ENCODE measurements at places on chromosomes 11 and 22.

- H3K27me3 ChIP-seq, result no peaks in the 10 kb centered on the region
- H3K4me1 ChIP-seq, result no peaks in the 10 kb centered on the region
- no peak for DNase-seq
- no peaks in the 10 kb centered on the region for H3K36me3 ChIP-seq
These were observed 8.4 kb upstream of the KCNQ1OT1 start for GRCh38 chr11:2708151-2708581.

DNA sequence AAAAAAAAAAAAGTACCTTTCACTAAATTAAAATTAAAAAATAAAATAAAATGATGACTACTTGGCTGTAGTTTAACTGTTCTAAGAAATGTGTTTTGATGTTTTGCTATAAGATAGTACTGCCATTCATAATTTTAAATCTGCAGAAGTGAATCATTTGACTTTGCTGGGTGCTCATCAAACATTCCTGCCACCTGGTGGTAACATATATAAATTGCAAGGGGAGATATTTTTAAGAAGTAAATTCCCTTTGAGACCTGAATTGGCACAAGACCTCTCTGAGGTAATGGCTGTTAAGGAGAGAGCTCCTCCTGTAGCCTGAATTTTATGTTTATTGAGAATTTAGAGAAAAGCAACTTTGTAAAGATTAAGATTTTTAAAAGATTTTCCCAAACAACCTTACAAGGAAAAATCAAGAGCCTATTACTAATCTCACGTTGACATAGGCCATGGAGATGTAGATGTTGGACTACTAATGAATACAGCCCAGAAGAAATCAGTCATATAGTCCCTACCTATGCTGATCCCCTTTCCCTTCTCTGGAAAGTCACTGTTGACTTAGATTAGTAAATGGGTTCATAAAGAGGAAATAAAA, 11.9 kb upstream of the NARS2 start:
- H3K4me1 ChIP-seq, result no peaks in the 10 kb centered on the region
- DNase-seq, result no peak
- H3K27ac ChIP-seq, result no peak overlapping the region
- H3K27me3 ChIP-seq, result no peaks in the 10 kb centered on the region
- no peak overlapping the region for H3K4me3 ChIP-seq

DNA sequence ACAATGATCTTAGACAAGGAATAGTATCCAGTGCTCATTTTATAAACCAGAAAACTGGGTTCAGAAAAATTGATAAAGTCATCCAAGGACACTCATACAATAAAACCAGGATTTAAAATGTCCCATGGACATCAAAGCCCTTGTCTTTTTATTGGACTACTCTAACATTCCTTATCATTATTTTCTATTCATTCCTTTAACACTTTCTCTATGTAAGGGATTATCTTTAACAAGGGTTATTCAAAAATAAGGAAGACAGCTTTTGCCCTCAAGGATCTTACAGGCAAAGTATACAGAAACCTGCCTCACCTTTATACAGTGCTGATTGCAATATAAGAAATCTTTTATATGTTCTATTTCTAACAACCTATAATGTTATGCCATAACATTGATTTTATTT, 790.8 kb downstream of the DLG2 start:
- no peak overlapping the region for H3K4me3 ChIP-seq
- H3K4me1 ChIP-seq, result no peaks in the 10 kb centered on the region
- no peak overlapping the region for H3K27ac ChIP-seq
- DNase-seq, result no peak

- no peaks in the 10 kb centered on the region for H3K36me3 ChIP-seq
- no peaks in the 10 kb centered on the region for H3K27me3 ChIP-seq
- no peak for DNase-seq
- H3K27ac ChIP-seq, result no peak overlapping the region
- no peak overlapping the region for H3K4me3 ChIP-seq
These were observed 47.3 kb downstream of the RDX start for GRCh38 chr11:110249066-110249465.

DNA sequence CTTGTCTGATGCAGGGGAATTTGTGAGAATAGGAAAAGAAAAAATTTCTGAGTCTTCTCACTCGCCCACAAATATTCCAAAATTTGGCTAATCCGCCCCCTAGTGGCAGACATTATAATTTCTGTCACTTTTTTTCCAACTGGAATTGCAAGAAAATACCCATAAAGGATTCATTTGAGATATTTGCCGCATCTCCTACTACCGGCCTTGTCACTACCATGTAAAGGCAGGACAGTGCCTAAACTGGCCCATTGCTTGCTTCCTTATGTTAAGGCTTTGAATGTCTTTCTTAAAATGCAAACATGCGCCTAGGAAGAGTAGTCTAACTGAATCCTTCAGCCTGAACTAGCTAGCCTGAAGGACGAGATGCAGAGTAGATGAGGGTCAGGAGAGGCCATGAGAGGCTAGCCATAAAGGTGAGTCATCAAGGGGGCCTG, 9.3 kb upstream of the CEP295 start:
- no peaks in the 10 kb centered on the region for H3K4me1 ChIP-seq
- H3K27ac ChIP-seq, result no peak overlapping the region
- DNase-seq, result no peak
- no peaks in the 10 kb centered on the region for H3K27me3 ChIP-seq

- H3K4me1 ChIP-seq, result no peaks in the 10 kb centered on the region
- H3K4me3 ChIP-seq, result no peak overlapping the region
- no peak for DNase-seq
- no peaks in the 10 kb centered on the region for H3K36me3 ChIP-seq
- H3K27ac ChIP-seq, result no peak overlapping the region
These were observed 321.3 kb downstream of the TTC28 start for GRCh38 chr22:28358312-28358711.

GRCh38 chr11:3929232-3929631, 73.8 kb downstream of the STIM1 start:
- H3K4me3 ChIP-seq, result no peak overlapping the region
- H3K4me1 ChIP-seq, result peaks cover 23% of the 10 kb centered on the region
- H3K36me3 ChIP-seq, result no peaks in the 10 kb centered on the region
- H3K27me3 ChIP-seq, result no peaks in the 10 kb centered on the region
- H3K27ac ChIP-seq, result no peak overlapping the region

DNA sequence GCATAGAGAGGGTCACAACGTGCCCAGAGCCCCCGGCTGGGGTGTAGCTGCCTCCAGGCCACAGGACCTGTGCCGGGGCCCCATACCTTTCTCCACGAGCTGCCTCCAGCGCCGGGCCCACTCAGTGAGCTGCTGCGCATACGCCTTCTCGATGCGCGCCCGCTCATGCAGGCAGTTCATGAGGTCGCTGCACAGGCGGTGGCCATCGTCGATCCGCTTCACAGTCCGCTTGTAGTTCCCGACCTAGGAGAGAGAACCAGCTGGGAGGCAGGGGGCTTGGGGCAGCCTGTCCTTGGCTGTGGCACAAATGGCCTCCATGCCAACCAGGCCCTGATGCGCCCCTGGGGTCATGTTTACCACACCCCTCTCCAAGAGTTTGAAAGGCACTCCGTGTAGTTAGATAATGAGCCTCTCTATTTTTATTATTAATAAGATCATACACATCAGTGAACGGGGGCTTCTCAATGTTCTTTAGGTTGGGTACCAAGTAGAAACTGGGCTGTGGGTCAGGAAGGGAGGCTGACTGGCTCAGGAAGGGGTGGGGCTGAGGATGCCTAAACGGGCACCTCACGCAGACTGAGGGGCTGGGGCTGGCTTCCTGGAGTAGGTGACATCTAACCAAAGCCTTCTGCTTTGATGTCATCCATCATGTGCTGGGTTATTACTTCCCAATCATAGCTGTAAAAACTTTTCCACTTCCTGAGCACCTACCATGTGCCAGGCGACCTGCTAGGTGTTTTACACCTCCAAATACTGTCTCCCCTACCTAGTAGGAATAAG, 36.5 kb upstream of the ARFGAP3 start:
- H3K27ac ChIP-seq, result no peak overlapping the region
- DNase-seq, result peak; percentile 25
- peaks cover 3% of the 10 kb centered on the region for H3K36me3 ChIP-seq

DNA sequence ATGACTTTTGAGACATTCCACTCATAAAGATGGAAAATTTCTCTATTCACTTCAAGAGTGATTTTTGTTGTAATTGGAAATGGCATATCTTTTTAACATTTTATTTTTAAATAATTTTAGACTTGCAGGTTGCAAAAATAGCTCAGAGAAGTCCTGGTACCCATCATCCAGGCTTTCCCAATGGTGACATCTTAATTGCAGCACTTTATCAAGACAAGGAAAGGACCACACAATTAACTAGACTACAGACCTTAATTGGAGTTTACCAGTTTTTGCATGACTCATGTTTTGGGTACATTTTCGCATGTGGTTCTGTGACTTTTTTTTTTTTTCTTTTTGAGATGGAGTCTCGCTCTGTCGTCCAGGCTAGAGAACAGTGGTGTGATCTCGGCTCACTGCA, 23.0 kb upstream of the MAP6 start:
- H3K4me1 ChIP-seq, result no peaks in the 10 kb centered on the region
- no peak for DNase-seq
- H3K36me3 ChIP-seq, result no peaks in the 10 kb centered on the region
- no peak overlapping the region for H3K27ac ChIP-seq
